CD4-positive, alpha-beta memory T cell (primary cell): ENCODE measurements at places on chromosomes 2 and 18.

DNA sequence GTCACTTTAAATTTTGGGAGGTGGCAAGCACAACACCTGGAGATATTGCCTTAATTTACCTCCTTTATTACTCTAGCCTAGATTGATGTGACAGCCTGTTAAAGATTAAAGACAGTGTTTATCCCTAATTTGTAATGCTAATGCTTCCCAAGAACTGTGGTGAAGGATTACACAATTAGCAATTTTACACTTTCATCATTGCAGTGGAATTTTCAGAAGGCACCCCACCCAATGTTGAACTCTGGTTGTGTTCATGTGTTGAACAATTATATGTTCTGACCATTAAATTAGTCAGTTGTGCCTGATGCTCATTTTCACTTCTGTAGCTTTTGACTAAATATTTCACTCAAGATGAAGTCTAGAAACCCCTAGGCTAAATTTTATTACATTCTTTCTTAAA lies 317.1 kb upstream of the CWC22 start:
- DNase-seq: no peak

- DNase-seq: no peak
These were observed 31.8 kb downstream of the AGFG1 start for GRCh38 chr2:227503433-227504406.

- DNase-seq: no peak
These were observed 6.2 kb downstream of the IMPA2 start for GRCh38 chr18:11987527-11987926.

DNA sequence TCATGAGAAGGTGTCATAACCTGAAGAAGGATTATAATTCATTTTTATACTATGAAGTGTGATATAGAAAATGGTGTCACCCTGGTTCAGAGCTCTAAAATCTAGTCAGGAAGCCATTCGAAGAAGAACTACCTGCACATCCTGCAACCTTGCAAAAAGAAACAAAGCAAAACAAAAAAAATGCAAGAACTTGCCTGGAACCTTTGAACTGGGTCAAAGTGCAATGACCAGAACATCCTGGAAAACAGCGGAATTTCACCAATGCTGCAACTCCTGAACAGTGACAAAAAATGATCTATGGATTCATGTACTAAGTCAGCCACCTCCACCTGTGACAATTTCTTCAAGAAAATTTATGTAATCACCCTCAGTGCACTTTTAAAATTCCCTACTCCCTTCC lies 1083.3 kb upstream of the GYPC start:
- DNase-seq: no peak

DNA sequence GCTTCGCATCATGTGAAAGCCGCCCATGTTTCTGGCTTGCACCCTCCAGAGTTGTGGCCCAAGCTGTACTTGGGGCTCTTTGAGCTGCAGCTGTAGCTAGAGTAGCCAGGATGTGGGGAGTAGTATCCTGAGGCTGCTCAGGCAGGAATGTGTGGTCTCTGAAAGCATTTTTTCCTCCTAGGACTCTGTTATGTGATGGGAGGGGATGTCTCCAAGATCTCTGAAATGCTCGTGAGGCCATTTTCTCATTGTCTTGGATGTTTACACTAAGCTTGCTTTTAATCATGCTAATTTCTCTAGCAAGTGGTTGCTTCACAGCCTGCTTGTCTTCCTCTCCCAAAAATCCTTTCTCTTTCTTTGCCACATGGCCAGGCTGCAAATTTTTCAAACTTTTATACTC lies 687.6 kb downstream of the DCDC2C start:
- no peak for DNase-seq

- DNase-seq: no peak
These were observed 56.0 kb downstream of the CYBRD1 start for GRCh38 chr2:171578127-171578803.

DNA sequence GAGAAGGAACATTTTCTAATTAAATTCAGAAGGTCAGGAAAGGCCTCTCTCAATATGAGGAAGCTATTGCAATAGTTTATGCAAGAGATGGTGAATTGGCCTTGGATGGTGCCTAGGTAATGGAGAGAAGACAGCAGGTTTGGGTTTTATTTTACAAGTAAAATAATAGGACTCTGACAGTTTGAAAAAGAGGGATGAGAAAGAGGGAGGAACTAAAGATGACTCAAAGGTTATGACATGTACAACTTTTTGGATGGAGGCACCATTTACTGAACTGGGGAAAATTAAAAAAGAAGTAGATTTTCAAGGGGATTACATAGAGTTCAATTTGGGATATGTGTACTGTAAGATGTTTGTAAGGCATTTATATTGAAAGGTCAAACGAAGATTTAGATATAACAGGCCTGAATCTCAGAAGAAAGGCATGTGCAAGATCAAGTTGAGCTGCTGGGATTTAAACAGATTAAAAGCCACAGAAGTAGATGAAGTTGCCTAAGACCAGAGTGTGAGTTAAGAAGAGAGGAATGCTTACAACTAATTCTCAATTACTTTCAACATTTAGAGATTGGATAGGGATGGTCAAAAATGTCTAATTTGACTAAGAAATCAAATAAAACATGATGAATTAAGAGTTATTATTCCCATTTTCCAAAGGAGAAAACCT lies 12.3 kb upstream of the ASNSD1 start:
- no peak for DNase-seq

- no peak for DNase-seq
These were observed 500.2 kb upstream of the HS6ST1 start for GRCh38 chr2:128818704-128819491.

DNA sequence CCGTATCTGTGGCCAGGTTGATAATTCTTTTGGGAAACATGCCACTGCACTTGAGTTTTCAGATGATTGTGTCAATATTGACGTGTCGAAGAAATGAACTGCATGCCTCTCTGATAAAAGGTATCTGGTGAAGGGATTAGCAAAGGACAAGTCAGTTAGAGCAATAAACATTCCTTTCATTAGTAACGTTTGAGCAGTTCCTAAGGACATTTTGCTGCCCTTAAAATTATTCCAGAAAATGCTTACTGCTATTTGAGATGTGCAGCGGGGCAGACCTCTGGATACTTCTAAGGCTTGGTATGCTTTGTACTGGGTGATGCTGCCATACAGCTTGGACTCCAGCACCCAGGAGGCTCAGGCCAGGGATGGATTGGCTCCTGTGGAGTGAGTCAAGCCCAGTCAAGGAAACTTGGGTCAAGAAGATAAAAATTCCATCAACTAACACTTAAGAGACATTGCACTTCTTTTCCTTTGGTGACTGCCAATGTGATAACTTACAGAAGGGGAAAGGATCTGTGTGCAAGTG lies 166.7 kb downstream of the FHOD3 start:
- no peak for DNase-seq

DNA sequence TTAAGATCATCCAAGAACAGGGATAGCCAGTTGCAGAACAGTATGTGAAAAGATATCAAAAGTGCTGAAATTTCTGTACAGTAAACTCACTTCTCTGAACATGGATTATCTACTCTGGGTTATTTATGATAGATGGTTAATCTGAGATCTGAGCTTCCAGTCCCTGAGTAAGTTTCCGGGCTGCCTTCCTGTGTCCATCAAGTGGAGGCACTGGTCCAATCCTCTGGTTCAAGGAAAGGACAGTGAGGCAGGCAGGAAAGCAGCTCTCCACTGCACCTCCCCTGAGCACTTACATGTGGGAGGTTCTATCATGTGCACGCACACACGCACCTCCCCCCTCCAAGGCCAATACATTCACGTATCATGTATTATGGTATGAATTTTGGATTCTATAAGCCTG lies 32.5 kb downstream of the GPR45 start:
- DNase-seq: no peak

- no peak for DNase-seq
These were observed 41.9 kb downstream of the ZNF516 start for GRCh38 chr18:76453057-76453561.

DNA sequence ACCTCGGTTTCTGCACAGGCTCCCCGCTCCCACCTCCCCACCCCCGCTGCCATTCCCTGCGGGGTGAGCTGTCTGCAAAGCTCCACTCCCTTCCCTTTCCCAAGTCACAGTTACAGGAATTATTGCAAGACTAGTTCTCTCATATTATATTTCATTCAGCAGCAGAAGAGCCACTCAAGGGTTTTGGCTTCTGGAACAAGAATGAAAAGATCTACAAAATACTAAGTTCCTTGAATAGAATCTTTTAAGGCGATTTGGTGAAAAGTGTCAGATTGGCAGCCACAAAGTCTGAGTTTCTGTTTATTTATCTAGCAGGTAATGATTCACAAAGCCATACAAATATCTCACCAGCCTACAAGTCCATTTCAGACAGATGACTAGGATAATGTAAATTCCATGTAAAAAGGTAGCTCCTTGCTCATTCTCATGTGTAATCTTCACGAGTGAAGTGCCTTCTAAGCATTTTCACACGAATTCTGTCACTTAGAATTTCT lies 221.9 kb upstream of the RBBP8 start:
- DNase-seq: no peak

GRCh38 chr18:5628512-5629255 lies 84.9 kb upstream of the EPB41L3 start:
- DNase-seq: no peak

DNA sequence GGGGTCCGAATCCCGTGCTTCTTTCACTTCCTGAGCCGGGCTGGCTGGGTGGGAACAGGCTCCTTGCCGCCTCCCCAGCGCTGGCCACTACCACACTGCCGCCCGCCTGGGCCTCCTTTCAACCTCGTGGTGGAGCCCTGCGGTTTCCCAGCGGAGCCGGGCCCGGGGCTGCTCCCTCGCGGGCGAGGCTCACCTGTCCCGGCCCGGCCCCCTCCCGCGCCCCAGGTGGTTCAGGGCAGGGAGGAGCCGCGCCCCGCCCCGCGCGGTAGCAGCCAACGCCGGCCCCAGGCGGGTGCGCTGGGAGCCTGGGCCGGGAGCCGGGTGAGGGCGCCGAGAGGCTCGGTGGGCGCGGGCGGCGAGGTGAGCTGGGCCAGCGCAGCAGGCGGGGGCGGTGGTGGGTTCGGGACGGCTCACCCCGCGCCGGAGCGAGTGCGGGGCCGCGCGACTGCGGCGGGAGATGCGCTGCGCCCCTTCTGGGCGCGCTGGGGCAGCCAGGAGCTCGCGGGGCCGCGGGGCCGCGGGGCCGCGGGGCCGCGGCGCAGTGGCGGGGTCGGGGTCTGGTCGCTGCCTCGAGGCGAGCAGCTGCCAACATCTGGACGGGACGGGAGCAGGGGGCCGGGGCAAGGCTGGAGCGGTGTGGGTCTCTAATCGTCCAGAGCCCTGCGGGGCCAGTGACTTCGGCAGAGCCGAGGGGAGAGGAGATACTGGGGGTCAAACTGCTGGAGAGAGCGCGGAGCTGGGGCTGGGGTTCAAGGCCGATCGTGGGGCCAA lies at the start of gene LYPD6B:
LYPD6B (plus strand) TSS at position 258 of the 771 bp plus-strand sequence. CDS start 92,250 bp downstream, outside the sequence.
- DNase-seq: no peak

GRCh38 chr2:219124381-219125110 lies 36.1 kb downstream of the NHEJ1 start:
- peak; percentile 5 for DNase-seq

GRCh38 chr2:95024371-95024770 lies 1.1 kb upstream of the MAL start:
- DNase-seq: no peak

GRCh38 chr18:24735624-24736231 lies 275.3 kb downstream of the HRH4 start:
- DNase-seq: no peak

- DNase-seq: no peak
These were observed 61.7 kb downstream of the EML4 start for GRCh38 chr2:42230891-42231290.

DNA sequence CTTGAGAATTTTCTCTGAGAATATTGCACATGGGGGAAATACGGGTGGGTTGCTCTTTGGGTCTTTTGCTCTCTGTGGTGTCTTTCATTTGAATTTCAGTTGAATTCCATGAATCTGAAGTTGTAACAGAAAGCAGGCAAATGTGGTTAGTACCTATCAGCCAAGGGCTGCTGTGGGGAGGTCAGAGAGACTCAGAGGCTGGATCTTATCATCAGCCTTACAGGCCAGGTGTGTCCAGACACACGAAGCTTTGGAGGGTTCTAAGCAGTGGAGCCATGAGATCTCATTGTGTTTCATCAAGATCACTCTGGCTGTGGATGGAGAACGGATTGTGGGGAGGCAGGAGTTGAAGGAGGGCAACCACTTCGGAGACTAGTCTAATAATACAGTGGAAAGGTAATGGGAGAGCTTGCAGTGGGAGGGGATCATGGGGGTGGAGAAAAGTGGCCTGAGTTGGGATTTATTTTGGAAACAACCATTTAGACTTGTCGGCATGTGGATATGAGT lies 68.1 kb downstream of the GNAL start:
- DNase-seq: no peak

GRCh38 chr18:58562999-58563667 lies 65.8 kb downstream of the ALPK2 start:
- DNase-seq: no peak

GRCh38 chr2:172734711-172735581 lies 699 bp upstream of the RAPGEF4 start:
- DNase-seq: no peak

DNA sequence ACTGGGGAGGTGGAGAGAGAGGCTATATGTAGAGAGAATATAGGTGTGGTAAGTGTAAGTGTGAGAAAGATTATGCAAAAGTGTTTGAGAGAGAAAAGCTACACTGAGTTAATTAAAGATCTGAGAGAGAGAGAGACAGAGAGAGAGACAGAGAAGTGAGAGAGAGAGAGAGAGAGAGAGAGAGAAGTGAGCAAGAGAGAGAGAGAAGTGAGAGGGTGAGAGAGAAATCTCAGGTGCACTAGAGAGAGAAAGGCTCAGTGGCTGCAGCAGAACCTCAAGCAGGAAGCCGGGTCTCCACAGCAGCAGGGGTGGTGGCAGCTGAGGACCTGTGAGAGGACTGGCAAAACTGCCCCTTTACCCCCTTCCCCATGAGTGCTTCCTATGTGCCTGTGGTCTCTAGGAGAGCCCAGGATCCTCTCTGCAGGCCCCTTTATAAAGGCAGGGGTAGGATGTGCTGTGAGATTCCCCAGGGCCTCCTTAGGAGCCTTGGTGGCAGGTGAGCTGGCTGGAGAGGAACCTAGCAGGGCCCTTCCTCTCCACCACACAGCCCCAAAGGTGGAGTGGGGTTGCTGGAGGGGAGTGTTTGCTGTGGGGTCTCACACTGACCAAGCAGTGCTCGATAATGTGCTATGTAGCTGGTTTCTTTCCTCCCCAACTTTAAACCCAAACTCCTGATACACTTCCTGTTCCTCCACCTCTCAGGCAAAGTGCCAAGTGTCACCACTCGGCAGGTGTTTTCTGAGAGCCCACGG lies 52.6 kb downstream of the SLC4A5 start:
- peak; percentile 73 for DNase-seq

DNA sequence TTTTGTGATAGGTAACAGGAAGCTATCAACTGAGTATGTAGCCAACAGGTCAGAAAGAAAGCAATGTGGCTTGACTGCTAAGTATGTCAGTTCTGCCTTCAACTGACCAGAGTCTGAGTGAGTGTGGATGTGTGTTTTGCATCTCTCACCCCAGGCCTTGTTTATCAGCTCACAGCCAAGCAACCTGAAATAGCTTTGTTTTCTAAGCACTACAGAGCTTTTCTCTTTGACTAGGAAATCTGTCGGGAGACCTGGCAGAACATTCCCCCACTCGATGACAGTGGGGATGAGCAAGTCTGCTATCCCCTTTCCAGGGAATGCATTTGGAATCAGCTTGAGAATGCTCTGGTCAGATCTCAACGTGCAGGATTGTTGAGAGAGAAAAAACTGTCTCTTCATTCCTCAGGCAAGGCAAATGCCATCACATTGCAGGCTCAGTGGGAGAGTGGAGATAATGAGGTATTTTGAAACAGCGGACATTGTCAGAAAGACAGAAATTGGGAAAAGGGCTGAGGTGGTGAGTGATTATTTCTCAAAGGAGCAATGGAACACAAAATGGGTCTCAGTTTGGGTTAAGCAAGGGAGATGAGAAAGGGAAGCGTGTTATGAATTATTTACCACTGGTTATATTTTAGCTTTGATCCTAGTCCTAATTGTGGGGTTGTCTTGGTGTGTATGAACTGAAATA lies 233.8 kb upstream of the PIK3C3 start:
- DNase-seq: no peak

- no peak for DNase-seq
These were observed 13.0 kb downstream of the DTNA start for GRCh38 chr18:34723143-34723542.
